Left renal cortex interstitium (tissue), 4 donors: ENCODE measurements at places on chromosomes 11 and 22.

- peak; percentile 20 for DNase-seq
These were observed 1098.6 kb upstream of the CCDC90B start for GRCh38 chr11:84384731-84385130.

- DNase-seq = no peak
These were observed 219.4 kb downstream of the BRD1 start for GRCh38 chr22:49608228-49608627.

DNA sequence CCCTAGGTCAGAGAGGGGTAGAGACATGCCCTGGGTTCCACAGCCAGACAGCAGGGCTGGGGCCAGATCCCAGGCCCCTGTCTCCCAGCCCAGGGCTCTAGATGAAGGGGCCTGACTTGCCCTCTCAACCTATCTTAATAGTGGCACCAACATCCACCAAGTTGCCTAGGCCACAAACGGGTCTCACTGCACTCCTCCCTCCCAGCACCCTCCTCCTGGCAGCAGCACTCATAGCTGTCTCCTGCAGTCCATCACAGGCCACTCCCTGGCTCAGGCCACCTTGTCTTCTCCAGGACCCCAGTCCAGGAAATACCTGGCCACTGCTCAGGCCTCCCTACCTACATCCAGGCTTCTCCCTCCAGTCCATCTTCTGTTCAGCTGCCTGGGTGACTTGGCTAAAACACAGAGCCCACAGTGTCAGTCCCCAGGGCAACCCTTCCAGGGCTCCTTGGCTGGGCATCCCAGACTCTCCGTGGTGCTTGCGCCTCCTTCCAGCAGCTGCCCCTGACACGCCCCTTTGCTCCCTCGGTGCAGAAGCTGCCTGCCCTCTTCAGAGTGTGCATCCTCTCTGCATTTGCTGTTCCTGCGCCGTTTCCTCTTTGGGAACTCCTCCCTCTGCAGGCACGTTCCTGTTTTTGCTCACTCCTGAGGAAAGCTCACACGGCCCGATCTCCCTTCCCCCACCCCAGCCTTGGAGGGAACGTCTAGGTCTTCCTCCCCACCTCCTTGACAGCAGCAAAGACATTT lies 40.5 kb downstream of the LRRC32 start:
- DNase-seq = no peak

- no peak for DNase-seq
These were observed 141.0 kb downstream of the LARGE1 start for GRCh38 chr22:33779243-33779642.

DNA sequence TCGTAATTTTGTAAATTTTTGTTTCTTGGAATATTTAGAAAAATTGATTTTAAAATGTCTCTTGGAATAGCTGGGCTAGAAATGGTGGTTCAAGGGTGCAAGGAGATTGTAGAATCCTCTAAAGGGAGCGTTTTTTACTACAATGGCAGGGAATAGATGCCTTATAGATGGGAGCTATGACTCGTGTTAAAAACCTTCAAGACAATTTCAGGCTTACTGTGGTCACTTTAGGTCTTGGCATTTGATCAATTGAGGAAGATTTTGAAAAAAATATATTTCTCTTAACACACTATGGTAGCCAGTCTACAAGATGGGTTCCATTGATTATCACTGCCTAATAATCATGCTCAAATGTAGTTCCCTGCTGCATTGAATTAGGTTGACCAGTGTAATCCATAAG lies 25.0 kb downstream of the METTL15 start:
- DNase-seq = no peak

- no peak for DNase-seq
These were observed 8.7 kb downstream of the SPTBN2 start for GRCh38 chr11:66720223-66720898.

GRCh38 chr11:128603752-128604414 lies 16.5 kb upstream of the ETS1 start:
- DNase-seq = no peak

DNA sequence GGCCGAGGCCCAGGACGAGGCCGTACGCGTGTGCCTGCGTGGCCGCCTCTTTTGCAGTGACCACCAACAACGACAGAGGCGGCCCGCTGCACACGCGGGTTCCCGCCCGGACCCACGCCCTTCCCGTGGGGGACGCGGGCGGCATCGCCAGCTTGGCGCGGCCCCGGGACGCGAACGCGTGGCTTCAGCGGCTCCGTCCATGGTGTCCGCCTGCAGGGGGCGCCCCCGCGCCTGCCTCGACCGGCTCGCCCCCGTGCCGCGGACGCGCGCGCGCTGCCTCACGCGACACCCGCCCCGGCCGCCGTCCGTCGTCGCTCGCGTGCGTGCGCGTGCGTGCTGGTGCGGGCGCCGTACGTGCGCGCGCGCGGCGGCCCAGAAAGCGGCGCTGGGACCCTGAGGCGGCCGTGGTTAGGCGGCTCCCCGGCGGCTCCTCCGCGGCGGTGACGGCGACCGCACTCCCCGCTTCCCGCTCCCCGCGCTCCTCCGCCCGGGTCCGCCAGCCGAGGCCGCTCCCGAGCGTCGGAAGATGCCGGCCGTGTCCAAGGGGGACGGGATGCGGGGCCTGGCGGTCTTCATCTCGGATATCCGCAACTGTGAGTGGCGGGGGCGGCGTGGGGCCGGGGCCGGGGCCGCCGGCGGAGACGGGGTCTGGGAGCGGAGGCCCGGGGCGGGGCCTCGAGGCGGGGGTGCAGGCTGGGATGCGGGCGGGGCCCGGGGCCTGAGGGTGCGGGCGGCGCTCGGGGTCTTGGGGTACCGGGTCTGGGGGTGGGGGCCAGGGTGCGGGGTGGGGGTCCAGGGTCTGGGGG lies at the start of gene AP2A2:
TSS of gene AP2A2 (plus strand) at position 375 of the 806 bp plus-strand sequence. CDS start at position 527, 152 bp downstream.
- no peak for DNase-seq

DNA sequence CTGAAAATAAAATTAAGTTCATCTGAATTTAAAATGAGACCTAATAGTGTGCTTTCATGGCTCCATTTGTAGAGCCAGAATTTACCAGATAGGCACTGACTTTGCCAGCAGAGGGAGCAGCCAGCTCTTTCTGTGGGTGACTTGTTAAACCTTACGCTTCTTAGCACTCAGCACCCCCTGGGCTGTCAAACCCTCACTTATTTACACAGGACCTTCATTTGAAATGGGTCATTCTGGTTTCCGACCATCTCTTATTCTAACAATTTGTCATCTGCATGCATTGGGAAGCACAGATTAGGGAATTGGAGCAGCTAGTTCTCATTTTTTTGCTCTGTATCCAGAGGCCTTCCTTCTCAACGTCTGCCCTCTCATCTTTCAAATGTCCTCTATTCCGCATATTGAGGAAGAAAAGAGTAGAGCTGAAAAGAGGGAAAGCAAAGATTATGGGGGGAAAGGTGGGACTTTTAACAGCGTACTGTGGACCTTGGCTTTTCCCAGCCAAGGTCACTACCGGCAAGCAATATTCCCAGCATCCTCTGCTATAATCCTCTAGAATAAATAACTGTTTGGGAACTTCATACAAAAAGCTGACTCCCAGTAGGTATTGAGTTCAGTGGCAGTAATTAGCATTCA lies 3.1 kb downstream of the ASRGL1 start:
- DNase-seq = no peak

DNA sequence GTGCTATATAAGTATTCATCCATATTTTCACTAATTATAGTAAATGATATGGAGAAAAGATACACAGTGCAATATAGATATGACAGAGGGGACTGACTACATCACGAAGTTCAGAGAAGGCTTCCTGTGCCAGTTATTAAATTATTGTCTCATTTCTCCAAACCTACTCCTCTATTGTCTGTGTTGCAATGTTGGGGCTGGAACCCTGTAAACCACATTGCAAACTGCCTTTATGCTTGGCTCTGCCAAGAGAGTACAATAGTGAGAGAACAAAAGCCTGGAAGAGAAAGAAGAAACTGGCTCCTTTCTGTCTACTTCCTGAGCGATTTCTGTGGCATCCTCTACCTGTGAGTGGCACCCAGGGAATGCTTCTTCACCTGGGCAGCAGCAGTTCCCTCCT lies 46.4 kb downstream of the ME3 start:
- no peak for DNase-seq

DNA sequence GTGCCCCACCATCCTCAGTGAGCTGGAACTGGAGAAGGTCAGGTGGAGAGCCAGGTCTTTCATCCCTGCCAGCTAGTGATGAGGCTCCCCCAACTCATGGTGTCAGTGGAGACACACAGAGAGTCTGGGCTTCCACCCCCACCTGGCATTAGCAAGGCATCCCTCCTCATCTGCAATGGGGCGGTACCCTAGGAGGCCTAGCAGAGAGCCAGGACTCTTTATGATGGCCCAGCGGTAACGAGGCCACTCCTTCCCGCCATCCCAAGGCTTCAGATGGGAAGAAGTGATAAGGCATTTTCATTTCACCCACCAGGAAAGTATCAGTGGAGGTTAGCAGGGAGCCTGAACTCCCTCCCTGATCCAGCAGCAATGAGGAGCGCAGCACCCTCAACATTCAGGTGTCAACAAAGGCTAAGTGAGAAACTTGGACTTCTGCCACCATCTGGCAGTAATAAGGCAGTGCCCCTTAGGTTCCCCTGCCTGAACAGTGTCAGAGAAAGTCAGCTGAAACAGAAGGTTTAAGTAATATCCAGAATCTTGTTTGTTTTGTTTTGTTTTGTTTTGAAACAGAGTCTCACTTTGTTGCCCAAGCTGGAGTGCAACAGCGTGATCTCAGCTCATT lies 40.5 kb upstream of the FBLN1 start:
- no peak for DNase-seq

- DNase-seq = no peak
These were observed 58.7 kb upstream of the PRODH start for GRCh38 chr22:18994701-18995326.

DNA sequence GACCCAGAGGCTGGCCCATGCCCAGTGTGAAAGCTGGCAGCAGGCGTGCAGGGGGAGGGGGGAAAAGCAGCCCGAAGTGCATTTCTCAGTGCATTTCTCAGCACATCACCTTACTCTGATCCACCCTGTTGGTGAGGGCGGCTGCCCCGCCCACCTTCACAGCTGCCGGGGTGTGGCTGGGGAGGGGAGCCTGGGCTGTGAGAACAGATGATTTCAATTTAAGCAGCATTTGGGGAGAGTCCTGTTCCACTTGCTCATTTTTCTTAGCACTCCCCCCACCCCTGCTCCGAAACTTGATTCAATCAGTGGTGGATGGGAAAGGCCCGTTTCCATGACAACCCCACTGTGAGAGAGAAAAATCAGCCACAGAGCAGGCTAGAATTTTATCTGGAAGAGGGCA lies 84.8 kb downstream of the SNX19 start:
- no peak for DNase-seq

DNA sequence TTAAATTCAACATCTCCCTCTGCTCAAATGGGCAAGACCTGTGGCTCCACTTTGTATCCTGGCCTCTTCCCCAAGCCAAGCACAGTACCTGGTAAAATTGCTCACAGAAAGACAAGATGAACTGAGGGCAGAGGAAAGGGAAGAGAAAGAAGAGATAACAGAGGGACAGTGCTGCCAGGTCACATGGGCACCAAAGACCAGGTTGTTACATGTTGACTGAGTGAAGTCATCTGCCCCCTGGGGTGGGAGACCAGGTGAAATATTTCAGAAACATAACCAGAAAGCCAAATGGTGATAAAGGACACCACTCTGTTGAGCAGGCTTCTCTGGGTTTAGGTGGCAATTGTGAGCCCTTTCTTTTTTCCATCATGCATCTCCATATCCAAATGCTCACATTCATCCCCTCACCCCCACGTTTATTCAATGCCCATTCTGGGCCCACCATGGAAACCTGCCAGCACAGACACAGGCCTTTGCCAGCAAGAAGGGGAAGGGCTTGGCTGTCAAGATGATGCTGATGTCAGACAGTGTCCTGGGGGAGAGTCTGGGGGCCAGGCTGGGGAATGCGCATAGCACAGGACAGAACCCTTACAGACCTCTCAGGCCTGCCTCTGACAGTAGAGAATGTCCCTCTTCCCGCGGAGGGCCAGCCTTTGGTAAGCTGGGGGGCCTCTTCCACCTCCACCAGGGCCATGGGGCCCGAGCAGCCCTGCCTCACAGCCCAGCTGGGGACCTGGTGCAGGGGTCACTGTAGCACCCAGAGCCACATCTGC lies 51.6 kb downstream of the DGCR2 start:
- no peak for DNase-seq

DNA sequence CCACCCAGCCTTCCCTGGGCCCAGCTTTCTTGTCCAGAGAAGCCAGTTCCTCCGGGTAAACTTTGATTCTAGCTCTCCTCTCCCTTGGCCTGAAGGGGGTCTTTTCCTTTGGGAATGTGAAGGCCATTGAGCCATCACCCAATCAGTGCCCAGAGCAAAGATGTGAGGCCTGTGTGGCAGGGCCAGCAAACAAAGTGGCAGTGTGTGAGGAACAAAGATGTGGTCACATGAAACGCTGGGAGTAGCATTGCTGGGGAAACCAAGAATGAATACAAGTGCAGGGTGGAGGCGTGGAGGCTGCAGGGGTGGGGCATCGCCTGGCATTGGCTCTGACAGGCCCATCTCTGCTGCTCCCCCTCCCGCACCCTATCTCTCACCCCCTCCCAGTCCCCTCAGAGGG lies 91.9 kb upstream of the BID start:
- no peak for DNase-seq
